HCT116 (cell line): ENCODE measurements at places on chromosomes 4 and X.

DNA sequence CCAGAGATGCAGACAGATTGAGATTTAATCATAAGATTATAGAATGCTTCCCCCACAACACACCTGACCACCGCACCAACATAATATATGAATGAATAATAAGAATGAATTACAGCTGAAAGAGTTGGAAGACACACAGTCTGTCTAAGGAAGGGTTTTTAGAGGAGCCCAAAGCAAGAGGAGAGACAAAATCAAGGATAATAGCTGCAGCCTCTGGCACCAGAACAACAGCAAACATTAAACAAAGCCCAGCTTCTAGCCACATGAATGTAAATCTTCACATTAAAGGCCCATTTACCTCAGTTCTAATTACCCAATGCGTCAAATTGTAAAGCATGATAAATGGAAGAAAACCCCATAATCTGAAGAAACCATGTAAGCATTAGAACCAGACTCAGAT lies 133.9 kb downstream of the SPCS3 start:
- DNase-seq, result no peak

- no peak for DNase-seq
Measured at GRCh38 chr4:79991601-79992000, 81.4 kb downstream of the ANTXR2 start.

DNA sequence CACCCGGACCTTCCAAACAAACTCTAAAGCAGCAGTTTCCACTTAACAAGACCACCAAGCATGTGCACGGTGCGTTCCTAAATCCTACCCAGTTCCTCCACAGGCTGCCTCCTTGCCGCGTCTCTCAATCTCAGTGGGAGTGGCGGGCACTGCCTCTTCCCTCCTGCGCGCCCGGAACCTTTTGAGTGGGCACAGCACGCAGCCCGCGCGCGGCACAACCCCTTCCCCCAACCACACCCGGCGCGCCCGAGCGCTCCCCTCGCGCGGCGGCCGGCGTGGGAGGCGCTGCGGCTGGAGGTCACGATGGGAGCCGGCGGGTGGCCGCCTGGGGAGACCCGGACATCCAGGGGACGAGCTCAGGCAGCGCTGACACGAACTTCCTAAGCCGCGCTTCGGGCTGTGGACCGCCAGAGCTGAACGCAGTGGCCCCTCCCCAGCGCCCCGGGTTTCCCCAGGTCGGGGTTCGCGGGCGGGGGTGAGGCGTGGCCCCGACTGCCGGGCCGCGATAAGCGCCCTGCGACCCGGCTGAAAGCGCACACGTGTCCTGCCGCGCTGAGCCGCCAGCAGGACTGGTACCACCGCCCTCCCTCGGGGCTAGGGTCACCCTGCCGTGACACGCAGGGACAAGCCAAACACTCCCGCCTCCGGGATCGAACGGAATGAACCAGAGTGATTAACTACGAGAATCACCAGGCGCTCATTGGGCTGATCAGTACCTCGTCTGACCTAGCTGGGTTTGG lies at the start of gene ABCG2:
Gene ABCG2, minus strand, starts transcription at position 151 of the 740 bp plus-strand sequence. CDS start 18,644 bp downstream, outside the sequence.
- DNase-seq, result no peak

- DNase-seq, result no peak
Measured at GRCh38 chr4:109205186-109205585, 97.3 kb downstream of the COL25A1 start.

DNA sequence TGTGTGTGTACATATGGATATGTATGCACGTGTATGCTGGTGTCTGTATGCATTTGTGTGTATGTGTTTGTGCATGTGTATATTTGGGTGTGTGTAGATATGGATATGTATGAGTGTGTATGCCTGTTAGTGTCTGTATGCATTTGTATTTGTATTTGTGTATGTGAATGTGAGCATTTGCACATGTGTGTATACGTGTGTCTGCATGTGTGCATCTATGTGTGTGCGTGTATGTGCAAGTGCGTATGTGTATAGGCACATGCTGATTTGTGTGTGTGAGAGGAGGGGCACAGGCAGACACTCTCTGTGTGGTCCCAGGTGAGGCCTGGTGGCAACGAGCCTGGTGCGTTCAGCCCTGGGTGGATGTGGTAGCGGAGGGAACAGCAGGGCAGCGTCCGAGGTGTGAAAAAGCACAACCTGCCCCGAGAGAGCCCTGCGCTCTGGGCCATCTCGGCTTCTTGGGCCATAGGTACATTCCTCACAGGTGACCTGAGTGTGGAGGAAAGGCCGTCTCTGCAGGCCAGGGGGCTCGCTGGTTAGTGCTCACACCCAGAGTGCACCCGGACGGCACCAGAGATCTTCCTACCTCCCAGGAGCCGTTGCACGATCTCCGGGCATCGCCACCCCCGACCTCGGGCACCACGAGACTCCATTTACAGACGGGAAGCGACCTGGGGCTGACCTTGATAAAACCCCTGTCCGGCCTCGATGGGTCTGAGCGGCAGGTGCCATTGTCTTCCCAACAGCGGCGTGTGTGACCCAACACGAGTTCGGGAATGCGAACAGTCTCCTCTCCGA lies 45.0 kb downstream of the ASMT start:
- DNase-seq, result no peak

DNA sequence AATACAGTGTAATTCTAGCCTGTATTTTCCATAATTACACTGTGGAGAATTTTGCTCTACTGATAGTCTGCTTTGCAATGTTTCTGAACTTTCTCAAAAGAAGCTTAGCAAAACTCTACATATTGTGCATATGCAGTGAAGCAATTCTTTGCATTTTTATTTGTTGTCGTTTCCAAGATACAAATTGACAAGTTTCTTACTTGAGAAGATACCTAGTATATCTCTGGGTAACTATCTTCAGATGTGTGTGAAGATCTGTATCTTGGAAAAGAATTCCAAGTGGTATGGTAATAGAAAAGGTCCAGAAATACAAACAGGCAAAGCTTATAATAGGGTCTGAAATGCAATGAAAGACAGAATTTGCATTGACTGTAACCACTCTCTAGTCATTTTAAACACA lies 1119.8 kb upstream of the INTU start:
- DNase-seq, result no peak

GRCh38 chr4:2928242-2929176 lies 34.7 kb downstream of the NOP14 start:
- DNase-seq, result no peak

GRCh38 chrX:148426467-148426866 lies 74.0 kb upstream of the AFF2 start:
- DNase-seq, result no peak
